EL (cell line): ENCODE measurements at places on chromosomes 6 and 20.

DNA sequence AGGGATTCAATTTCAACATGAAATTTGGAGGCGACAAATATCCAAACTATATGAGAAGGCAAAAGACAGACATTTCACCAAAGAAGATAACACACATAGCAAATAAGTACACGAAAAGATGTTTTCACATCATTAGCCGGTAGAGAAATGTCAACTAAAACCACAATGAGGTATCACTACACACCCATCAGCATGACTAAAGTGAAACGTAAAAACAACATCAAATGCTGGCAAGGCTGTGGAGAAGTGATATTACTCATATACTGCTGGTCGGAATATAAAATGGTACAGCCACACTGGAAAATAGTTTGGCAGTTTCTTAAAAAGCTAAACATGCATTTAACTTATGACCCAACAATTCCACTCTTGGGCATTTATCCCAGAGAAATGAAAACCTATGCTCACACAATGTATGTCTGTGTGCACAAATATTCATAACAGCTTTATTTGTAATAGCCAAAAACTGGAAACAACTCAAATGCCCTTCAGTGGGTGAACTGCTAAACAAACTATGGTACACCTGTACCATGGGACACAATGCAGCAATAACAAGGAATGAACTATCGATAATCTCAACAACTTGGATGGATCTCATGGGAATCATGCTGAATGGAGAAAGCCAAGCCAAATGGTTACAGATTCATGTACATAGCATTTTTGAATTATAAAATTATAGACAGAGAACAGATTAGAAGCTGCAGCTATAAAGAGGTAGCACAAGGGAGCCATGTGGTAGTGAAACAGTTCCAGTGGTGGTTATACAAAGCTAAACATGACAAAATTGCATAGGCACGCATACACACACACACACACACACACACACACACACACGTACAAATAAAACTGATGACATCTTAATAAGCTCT is 8.6 kb downstream of the ADAT2 start:
- peak; percentile 41 for DNase-seq

GRCh38 chr6:36623547-36624459 is 29.6 kb downstream of the SRSF3 start:
- DNase-seq: peak; percentile 80

- DNase-seq: no peak
These were observed 38.9 kb downstream of the ESF1 start for GRCh38 chr20:13745784-13746183.

- peak; percentile 20 for DNase-seq
These were observed 222.0 kb upstream of the SYNCRIP start for GRCh38 chr6:85864453-85865401.

DNA sequence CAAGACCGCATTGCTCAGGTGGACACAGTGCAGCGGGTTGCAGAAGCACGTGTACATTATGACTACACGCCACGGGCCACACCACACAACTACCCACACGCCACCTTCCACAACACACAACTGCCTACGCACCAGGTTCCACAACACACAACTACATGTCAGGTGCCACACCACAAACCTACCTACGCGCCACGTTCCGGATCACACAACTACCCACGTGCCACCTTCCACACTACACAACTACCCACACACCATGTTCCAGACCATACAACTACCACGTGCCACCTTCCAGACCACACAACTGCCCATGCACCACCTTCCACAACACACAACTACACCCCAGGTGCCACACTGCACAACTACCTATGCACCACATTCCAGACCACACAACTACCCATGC is 20.5 kb downstream of the THBS2 start:
- DNase-seq: no peak

GRCh38 chr20:32858189-32858588 is 534 bp upstream of the EFCAB8 start:
- DNase-seq: no peak

DNA sequence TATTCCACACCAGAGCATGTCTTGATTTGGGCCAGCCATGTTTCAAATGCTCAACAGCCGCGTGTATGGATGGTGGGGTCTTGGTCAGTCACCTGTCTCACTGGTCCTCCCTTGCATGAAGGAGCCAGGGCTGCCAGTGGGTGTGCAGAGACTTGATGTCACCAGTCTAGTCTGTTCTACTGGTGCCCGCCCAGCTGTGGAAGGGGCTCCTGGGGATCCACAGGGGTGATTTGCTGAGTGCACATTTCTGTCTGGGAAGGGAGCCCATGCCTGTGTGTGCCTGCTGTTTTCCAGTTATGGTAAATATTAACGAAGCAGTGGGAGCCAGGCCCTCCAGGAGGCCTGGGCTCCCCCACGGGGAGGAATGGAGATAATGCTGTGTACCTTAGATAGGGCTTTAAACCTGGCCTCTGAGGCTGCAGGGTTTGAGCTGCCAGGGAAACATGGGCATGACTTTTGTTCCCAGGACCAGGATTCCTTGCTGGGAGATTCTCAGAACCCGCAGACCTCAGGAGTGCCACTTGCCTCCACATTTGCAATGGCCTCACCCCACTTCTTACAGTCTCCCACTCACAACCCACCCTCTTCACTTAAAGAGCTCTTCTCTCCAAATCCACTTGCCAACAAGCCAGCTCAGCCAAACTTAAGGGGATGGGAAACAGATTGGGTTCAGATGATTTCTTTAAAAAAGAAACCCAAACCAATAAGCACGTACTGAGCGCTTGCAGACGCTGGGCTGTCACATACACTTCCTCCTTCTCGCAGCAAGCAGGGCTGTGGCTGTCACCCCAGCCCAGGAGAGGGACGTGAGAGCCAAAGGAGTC is 54.1 kb downstream of the VEGFA start:
- no peak for DNase-seq

DNA sequence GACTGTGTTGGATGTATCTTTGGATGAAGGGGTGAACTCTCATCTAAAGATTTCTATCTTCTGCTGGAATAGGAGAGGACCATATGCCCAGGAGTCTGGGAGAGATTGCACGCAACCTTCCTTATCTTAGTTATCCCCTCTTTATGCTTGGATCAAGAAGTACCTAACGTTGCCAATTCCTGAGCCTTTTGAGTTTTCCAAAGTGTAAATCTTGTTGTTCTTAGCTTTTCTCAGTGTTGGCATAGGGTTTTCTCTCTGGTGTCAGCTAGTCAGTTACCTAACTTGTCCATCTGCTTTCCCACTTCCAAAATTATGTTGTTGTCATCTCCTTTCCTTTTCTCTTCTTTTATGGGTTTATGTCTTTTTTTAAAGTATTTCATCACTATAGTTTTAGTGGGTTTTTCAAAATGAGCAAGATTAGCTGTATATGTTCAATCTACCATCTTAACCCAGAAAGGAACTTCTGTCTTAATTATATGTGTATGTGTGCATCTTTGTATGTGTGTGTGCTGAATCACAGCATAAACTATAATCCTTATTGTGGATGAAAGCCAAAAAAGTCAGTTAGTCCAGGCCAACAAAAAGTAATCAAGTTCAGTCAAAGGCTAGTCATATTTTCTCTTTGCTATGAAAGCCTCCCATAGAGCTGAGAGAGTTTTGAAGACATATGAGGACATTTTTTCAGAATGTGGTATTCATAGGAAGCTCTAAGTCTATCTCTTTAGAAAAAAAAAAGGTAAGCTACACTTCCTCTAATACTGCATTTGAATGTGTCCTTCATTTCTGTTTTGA is 72.1 kb downstream of the KHDC1L start:
- DNase-seq: peak; percentile 14

GRCh38 chr20:50724851-50725723 is 6.3 kb upstream of the PARD6B start:
- DNase-seq: peak; percentile 99

GRCh38 chr6:106630366-106630765 is 988 bp downstream of the QRSL1 start:
- DNase-seq: no peak

- no peak for DNase-seq
These were observed 128.3 kb downstream of the TSHZ2 start for GRCh38 chr20:53100476-53100911.

GRCh38 chr6:92496527-92496926 is 922.8 kb downstream of the EPHA7 start:
- DNase-seq: no peak

DNA sequence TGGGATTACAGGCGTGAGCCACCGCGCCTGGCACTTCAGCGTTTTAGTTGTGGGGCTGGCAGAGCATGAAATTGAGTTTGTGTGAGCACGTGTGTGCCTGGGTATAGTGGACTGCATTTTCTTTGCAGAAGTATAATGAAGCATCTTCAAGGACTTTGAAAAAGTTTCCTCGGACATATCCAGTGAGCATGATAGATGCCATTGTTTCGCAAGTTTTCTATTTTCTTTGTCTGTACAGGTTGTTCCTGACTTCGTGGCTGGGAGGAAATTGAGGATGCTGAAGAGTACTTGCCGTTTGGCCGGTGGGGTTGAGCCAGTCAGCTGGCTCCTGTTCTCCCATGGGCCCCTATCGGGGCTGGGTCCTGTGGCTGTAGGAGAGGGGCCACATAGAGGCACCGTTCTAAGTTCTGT is 55.9 kb downstream of the RREB1 start:
- DNase-seq: no peak

DNA sequence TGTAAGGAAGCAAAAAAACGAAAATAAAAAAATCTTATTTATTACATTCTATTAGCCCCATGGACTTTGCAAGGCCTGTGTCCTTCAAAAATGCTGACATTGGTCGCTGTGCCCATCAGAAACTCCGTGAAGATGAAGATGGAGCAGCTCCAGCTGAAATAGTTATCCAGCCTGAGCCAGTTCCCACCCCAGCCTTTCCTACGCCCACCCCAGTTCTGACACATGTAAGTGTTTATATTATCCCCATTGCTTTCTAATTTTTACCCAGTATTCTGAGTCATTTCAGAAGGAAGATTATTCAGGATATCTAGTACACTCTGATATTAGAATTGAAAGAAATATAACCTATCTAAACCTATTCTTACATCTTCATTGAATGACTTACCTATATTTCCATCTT is 217.7 kb downstream of the ARHGAP18 start:
- no peak for DNase-seq

- no peak for DNase-seq
These were observed 578.0 kb upstream of the ARID1B start for GRCh38 chr6:156199182-156199581.

GRCh38 chr6:82330171-82330804 is 33.3 kb upstream of the TPBG start:
- DNase-seq: no peak
